HepG2 (cell line): ENCODE measurements at places on chromosomes 4 and X. TPM values are rescaled to one million over a fixed set of nuclear protein-coding genes. Genes with fewer than 3 reads are reported as not detected.

HEPH gene
- not detected in 2 replicates for total RNA-seq

DNA sequence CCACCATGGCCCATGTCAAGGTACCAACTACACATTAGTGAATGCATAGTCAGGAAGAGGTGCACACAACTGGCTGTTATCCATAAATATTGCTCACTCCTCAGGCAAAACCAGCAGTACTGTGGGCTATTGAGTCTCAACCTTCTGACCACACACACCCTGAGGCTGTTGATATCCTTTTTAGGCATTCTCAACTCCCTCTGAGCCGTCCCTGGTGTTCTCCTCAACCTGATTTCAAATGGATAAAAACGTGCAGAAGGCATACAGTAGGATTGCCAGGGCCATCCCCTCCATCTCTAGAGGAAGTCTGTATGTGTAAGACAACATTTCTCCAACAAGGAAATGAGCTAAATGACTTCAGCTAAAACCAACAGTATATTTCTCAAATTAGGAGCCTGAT, 98.7 kb upstream of the KLHL13 start:
- DNase-seq = no peak
- H3K27me3 ChIP-seq = no peaks in the 10 kb centered on the region
- no peak overlapping the region for H3K4me3 ChIP-seq
- no peak overlapping the region for H3K27ac ChIP-seq

HAND2 gene
- not detected in 2 replicates for total RNA-seq

DNA sequence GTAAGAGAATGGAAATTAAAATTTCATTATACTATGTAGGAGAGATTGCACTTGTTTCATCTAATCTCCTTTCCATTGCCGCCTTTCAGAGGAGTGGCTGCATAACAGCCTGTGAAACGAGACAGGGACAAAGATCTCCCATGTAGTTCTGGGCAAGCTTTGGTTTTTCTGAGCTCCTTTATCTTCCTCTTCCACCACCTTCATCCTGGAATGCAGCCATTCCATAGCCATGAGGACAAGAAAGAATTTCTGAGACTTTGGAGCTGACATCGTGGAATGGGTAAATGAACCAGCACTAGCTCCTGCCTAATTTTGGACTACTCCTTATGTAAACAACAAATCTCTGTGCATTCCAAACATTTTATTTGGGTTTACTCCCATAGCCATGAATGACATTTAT, 1587.3 kb upstream of the TENM3 start:
- no peaks in the 10 kb centered on the region for H3K36me3 ChIP-seq
- no peaks in the 10 kb centered on the region for H3K4me1 ChIP-seq
- H3K4me3 ChIP-seq = no peak overlapping the region
- H3K27me3 ChIP-seq = no peaks in the 10 kb centered on the region
- DNase-seq = no peak

DNA sequence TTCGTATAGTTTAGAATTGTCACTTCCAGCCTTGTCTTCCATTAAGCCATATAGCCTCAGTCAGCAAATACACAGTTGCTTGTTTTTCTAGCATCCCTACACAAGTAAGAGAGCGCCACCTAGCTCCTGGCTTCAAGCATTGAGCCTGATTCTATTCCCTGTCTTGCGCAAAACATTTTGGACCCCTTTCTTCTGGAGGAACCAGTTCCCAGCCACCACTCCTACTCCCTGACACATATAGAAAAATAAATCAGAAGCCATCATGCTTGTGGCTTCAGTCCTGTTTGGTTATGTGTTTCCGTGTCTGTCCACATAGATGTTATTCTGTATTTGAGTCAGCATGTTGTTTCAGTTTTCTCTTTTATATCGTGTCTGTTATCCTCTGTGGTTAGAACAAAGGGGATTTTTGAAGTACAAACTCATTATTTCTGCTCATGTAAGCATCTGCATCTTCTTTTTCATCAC, 59.9 kb downstream of the GK start:
- peaks cover 39% of the 10 kb centered on the region for H3K36me3 ChIP-seq
- DNase-seq = peak; percentile 40

GRCh38 chrX:14030174-14030530, 460 bp upstream of the GEMIN8 start:
- peak overlapping the region; percentile 69 for H3K27ac ChIP-seq
- H3K36me3 ChIP-seq = no peaks in the 10 kb centered on the region
- H3K27me3 ChIP-seq = no peaks in the 10 kb centered on the region
- H3K4me3 ChIP-seq = peak overlapping the region; percentile 81; the same call in 1 of the 2 replicates
- no peak for DNase-seq
- peaks cover 11% of the 10 kb centered on the region; the same call in 1 of the 2 replicates for H3K4me1 ChIP-seq

- H3K4me1 ChIP-seq = peaks cover 29% of the 10 kb centered on the region
- no peak overlapping the region for H3K27ac ChIP-seq
- H3K36me3 ChIP-seq = no peaks in the 10 kb centered on the region
These were observed 44.2 kb upstream of the SPRY1 start for GRCh38 chr4:123352240-123352945.

- H3K27me3 ChIP-seq = no peaks in the 10 kb centered on the region
- DNase-seq = no peak
- no peak overlapping the region for H3K27ac ChIP-seq
- H3K4me1 ChIP-seq = no peaks in the 10 kb centered on the region
- no peak overlapping the region for H3K4me3 ChIP-seq
- H3K36me3 ChIP-seq = no peaks in the 10 kb centered on the region
These were observed 25.4 kb upstream of the SLITRK4 start for GRCh38 chrX:143661286-143661685.

HSFX1 gene
- total RNA-seq = 0.09 TPM in 1 of 2 replicates, not detected in the other

- no peaks in the 10 kb centered on the region for H3K36me3 ChIP-seq
- no peak overlapping the region for H3K4me3 ChIP-seq
- H3K27ac ChIP-seq = no peak overlapping the region
- H3K4me1 ChIP-seq = no peaks in the 10 kb centered on the region
These were observed 43.3 kb downstream of the SHROOM4 start for GRCh38 chrX:50770702-50771101.

DNA sequence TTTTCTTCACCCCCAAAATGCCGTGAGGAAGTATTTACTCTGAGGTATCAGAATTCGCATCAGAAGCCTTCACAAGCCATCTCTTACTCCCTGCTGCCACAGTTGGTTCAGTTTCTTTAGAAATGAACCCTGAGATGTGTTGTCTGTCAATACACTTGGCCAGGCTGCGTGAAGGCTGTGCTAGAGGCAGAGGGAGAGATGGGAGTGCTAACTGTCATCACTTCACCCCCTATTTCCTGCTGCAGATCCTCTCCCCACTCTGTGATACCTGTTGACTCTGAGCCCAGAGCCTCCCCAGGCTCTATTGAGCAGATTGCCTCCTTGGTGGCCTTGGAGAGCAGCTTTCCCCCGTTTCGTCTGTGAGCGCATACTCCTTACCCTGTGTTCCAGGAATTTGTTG, 34.8 kb downstream of the FHIP1A start:
- H3K27me3 ChIP-seq = no peaks in the 10 kb centered on the region
- H3K36me3 ChIP-seq = no peaks in the 10 kb centered on the region
- no peak overlapping the region for H3K4me3 ChIP-seq
- no peak for DNase-seq
- no peak overlapping the region for H3K27ac ChIP-seq
- H3K4me1 ChIP-seq = peaks cover 18% of the 10 kb centered on the region

DNA sequence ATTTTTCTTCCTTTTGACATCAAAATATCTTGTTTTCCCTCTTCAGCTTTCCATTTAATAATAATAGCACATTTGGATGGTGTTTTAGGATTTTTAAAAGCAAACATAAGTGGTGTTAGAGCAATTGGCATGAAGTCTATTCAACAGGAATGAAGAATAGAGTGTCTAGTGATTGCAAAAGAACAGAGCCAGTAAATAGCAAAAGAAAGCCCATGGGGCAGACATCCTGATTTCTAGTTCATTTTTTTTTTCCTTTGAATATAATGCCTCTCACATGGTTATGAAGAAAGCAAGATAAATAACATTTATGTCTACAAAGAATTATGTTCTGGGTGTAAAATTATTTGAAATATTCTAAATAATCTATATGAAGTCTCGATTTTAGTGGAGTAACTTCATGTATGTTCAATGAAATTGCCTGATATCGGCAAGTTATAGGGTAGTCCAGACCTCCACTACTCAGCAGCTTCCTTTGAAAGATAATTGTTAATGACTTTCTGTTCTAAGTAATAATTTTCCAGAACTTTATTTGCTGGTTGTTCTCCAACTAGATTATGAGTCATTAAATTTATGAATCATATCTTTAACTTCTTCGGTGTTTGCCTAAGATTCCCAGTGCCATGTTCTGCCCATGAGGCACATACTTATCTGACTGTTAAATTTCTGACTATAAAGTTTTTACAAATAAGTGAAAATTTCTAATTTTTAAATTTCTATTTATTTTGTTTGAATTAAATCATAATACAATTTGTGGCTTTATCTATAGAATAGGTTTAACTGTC, 587.9 kb downstream of the TLL1 start:
- no peaks in the 10 kb centered on the region for H3K36me3 ChIP-seq
- H3K27ac ChIP-seq = no peak overlapping the region
- no peak overlapping the region for H3K4me3 ChIP-seq
- no peak for DNase-seq
- H3K27me3 ChIP-seq = no peaks in the 10 kb centered on the region
- H3K4me1 ChIP-seq = no peaks in the 10 kb centered on the region

NEIL3 gene
- total RNA-seq = 8.4 and 10.6 TPM in 2 replicates

DNA sequence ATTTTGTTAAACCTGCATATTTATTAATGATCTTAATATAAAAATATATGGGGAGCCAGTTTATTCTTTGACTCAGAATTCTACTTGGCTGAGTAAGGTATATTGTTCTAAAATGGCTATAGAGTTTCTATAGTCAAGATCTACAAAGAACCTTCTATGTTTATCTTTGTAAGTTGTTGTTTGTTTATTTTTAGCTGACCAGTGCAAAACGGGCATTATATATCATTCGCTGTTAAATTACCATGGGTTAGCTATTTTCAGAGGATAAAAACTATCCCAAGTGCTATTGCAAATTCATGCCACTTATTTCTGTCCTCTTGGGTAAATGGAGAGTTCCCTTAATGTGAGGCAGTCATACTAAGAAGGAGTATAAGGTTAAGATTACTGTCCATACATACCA, 5.3 kb upstream of the SPOCK3 start:
- H3K27me3 ChIP-seq = peaks cover 8% of the 10 kb centered on the region; the same call in 1 of the 3 replicates
- no peaks in the 10 kb centered on the region for H3K36me3 ChIP-seq
- H3K4me1 ChIP-seq = no peaks in the 10 kb centered on the region; the same call in 1 of the 2 replicates

DNA sequence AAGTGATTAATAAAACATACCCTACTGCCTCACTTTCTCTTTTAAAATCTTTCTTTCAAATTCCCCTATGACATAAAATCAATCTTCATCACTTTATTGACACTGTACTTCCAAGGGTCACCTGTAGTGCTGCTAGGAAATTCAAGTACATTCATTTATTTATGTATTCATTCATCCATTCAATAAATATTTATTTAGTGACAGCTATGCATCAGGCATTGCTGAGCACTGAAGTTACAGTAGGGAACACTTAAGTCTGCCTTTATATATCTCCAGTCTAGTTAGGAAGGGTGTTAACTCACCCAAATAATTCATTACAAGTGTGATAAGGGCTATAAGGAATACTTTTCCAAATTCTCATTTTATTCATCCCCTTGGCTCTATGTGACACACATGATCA, 2.3 kb downstream of the SYTL5 start:
- no peaks in the 10 kb centered on the region for H3K4me1 ChIP-seq
- no peak overlapping the region for H3K4me3 ChIP-seq
- no peaks in the 10 kb centered on the region for H3K27me3 ChIP-seq
- no peak for DNase-seq
- H3K27ac ChIP-seq = no peak overlapping the region

PAGE4 gene
- 1.1 and 1.4 TPM in 2 replicates for total RNA-seq

DNA sequence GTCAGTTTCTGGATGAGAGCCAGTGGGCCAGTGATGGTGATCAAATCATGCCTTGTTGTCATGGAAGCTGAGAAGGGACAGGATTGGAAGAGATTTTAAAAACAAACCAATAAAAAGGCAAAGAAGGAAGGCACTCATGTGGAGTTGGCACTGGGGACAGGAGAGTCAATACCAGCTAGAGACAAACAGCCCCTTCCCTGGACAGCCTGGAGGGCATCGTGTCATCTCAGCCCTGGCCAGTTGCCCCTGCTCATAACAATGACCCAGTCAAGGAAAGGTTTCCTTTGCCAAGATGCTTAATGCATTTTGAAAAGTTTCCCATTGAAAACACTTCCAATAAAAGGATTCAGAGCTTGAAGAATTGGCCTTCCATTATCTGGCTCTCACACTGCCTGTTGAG, 55.5 kb downstream of the SCML1 start:
- peaks cover 9% of the 10 kb centered on the region; the same call in 1 of the 2 replicates for H3K4me1 ChIP-seq
- H3K4me3 ChIP-seq = no peak overlapping the region
- no peaks in the 10 kb centered on the region for H3K36me3 ChIP-seq
- no peak for DNase-seq

- no peaks in the 10 kb centered on the region; the same call in 1 of the 2 replicates for H3K27me3 ChIP-seq
- H3K36me3 ChIP-seq = no peaks in the 10 kb centered on the region
- no peaks in the 10 kb centered on the region for H3K4me1 ChIP-seq
These were observed 1369.1 kb upstream of the AGA start for GRCh38 chr4:178811356-178811755.

GRCh38 chr4:133440404-133440803, 291.3 kb downstream of the PCDH10 start:
- H3K27ac ChIP-seq = no peak overlapping the region
- no peak overlapping the region for H3K4me3 ChIP-seq
- no peaks in the 10 kb centered on the region for H3K27me3 ChIP-seq
- H3K36me3 ChIP-seq = no peaks in the 10 kb centered on the region
- DNase-seq = no peak
- H3K4me1 ChIP-seq = no peaks in the 10 kb centered on the region

DNA sequence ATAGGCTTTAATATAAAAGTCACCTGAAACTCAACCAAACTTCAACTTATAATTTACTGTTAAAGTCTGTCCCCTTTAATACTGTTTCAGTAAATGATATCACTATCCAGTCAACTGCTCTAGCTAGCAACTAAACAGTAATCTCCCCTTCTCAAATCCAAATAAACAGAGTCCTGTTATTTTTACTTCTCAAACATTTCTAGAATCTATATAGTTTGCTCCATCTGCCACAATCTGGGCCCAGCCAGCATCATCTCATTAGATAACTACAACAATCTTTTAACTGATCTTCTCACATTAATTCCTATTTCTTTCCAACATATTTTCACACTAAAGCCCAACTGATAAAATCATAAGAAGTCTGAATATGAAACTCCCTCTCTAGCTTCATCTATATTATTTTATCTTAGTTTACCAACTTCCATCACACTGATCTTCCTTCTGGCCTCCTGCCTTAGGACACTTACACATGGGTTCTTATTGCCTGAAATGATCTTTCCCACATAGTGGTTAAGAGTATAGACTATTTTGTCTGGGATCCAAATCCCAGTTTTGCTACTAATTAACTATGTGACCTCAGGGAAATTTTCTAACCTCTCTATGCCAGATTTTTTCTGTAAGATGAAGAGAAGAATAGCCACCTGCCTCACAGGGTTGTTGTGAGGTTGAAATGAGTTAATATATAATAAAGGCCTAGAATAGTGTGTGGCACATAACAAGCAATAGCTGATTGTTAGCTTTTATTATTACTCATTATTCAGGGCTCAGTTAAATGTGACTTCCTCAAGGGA, 18.6 kb downstream of the TBCK start:
- H3K27ac ChIP-seq = no peak overlapping the region
- DNase-seq = no peak
- peaks cover 11% of the 10 kb centered on the region for H3K36me3 ChIP-seq
- H3K27me3 ChIP-seq = no peaks in the 10 kb centered on the region; the same call in 1 of the 2 replicates
- H3K4me1 ChIP-seq = peaks cover 16% of the 10 kb centered on the region
